COR-L47 (cell line): ENCODE measurements at places on chromosomes 3 and 15.
A peak's percentile ranks its signal among the peaks of the same experiment; 100 is the strongest.

DNA sequence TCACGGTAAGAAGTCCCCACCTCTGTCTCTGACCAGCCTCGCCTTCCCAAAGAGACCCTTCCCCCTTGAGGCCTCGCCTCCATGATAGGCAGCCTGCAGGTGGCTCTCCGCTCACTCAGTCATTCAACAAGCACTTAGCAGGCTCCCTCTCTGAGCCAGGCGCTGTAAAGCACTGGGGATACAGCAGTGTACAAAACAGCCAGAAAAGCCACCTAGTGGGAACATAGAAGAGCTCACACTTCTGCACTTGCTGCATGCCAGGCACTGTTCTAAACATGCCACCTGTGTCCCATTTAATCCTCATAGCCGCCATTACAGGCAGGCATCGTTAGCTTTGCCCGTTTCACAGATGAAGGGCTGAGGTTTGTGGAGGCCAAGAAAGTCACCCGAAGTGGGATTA is 56.0 kb downstream of the SEMA3G start:
- DNase-seq = no peak

DNA sequence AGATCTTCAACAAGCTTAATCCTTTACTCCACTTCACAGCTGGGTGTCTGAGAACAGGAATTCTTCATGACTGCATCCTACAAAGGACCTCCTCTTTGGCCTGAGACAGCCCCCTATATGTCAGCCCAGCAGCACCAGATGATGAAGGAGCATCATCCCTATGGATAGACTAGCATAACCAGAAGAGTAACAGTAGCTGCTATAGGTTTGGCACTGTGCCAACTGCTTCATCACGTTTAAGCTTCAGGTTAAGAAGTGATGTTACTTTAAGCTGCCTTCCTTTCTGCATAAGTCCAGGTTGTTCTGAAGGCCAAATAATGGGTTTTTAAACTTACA is 50.6 kb downstream of the CMSS1 start:
- peak; percentile 13 for DNase-seq

DNA sequence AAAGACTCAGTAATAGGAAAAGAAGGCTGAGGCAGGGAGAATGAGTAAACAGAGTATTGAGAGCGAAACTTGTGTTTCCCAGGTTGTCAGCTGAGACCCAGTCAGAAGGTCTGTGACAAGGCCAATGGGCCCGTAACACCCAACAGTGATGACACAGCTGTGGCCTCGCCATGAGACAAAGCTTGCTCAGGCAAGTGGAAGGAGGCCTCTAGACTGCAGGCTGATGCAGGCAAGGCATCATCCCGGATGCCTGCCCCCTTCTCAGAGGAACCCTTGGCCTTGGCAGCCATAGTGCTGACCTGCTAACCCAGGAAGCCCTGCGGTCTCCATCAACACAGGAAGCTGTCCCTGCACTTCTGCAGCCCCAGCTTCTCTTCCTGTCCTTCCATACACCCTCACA is 15.4 kb downstream of the RAB6B start:
- no peak for DNase-seq

- DNase-seq = no peak
Measured at GRCh38 chr15:98547275-98547674, 101.1 kb upstream of the IGF1R start.

DNA sequence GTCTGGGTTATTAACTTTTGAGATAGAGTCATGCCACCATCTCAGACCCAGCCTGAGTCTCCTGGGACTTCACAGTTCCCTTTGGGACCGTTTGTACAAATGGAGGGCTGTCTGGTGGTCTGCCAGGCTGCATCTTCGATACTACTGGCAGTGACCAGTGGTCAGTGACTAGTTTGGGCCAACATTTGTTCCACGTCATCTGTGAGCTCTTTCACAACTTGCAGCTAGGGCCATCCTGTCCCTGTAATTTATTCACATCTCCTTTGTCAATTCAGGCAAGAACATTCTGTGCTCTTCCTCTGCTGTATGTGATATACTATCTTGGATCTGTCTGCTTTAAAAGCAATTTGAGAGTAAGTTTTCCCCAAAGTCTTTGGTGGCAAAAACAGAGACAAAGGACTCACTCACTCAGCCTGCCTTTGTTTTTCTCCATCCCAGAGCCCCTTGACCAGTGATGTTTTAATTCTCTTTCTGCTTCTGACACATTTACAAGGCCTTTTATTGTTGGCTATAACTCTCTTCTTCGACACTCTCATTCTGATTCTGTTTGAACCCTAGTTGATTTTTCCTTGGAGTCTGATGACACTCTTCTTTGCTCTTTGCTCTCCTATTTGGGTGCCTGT is 353.4 kb downstream of the EPHB1 start:
- no peak for DNase-seq
